NCI-H187 treated with DMSO at 0.1 percent for 48 hours (cell line): ENCODE measurements at places on chromosomes 4 and X.

GRCh38 chr4:53847965-53848364 lies 216.4 kb downstream of the CHIC2 start:
- DNase-seq: no peak

GRCh38 chr4:46648088-46648744 lies 258.3 kb upstream of the GABRA2 start:
- DNase-seq: no peak

DNA sequence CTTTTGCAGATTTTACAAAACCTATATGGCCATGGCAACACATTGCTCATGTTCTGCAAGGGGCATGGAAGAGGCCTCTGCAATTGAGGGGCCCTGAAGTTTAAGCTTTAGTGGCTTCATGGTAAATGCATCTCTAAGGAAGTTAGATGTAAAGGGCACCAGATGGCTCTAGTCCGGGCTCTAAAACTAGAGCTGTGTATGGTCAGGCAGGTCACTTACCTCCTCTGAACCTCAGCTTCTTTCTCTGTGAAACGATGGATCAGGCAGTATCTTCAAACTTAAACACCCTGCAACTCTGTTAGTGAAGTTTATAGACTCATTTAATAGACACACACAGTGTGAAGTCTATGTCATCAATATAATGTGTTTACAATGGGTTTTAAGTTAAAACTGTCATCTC lies 10.0 kb downstream of the MAGEB17 start:
- no peak for DNase-seq

DNA sequence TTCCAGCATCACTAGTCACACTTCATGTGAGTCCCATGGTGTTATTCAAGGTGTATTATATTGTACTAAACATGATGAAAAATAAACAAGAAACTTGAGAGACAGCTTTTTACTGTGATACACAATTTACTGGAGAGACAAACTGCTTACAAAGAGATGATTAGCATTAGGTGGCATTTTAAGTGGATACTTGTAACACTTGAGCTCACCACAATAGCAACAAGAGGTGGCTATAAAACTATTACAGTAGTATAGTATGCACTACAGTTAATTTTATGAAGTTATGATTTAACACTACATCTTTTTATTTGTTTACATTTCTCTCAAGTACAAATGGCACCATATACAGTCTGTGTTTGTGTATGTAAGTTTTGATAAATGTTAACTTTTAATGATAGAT lies 246.6 kb downstream of the PARM1 start:
- peak; percentile 53 for DNase-seq

DNA sequence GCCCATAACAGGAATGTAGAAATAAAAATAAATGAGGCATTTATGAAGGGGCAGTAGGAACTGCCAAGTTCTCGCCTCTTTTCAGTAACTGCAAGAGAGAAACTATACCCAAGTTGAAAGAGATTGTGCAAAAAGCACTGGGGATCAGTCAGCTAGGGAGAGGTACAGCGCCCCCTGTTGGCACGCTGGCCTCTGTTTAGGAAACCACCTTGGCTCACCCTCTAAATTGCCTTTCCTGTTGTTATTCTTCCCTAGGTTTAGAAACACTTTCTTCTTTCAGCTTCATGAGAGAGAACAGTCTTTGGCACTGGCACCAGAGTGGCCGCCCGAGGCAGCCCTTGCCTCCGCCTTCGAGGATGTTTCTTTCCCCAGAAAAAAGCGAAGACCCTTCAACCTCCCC lies 348.5 kb downstream of the MID1IP1 start:
- no peak for DNase-seq

GRCh38 chr4:122739174-122739573 lies 6.7 kb downstream of the BBS12 start:
- DNase-seq: no peak

DNA sequence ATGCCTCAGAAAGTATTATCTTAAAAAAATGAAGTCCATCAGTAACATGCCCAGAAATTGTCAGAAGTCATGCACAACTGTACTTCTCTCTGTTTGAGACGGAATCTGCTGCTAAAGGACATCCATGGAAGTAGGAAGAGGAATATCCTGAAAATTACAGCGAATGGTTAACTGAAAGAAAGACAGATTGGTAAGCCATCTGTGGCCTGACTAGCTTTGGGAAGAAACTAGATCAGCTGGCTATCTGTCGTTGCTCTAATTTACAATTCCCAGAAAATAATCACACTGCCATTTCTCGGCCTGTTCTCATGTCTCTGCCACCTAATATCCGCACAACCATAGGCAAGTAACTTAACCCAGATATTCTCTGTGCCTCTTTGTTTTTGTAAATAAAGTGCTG lies 496.5 kb downstream of the PCDH19 start:
- no peak for DNase-seq

DNA sequence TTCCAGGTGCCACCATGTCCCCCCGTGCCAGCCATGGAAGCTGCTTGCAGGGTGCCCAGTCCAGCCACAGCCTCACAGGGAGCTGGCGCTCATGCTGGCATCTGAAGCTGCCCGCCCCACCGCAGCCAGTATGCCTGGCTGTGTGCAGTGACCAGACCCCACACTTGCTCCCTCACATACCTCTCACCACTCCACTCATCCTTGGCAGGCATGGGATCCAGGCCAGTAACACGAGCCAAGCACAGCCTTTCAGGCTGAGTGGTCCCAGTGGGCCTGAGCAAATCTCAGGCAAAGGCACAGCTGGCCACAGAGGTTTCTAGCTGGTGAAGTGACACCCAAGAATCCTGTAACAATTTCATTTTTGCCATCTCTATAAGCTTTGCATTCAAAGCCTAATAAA lies 48.4 kb upstream of the SEC24B start:
- DNase-seq: no peak

- no peak for DNase-seq
Measured at GRCh38 chr4:94940520-94940908, 182.8 kb downstream of the BMPR1B start.

GRCh38 chr4:80033581-80033980 lies 39.4 kb downstream of the ANTXR2 start:
- DNase-seq: no peak

DNA sequence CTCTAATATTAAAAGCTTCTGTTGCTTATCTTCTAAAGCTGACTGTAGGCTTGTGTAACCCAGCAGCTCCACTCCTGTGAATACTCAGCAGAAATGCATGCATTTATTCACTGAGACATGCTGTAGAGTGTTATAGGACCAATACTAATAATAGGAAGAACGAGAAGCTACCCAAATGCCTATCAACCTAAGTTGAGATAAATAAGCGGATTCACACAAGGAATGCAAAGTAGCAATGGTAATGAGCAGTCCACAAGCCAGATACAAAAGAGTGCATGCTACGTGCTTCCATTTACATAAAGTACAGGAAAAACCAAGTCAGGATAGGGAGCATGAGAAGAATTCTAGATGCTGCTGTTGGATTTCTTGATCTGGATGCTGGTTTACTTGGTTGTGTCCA lies 155.9 kb downstream of the AASDH start:
- DNase-seq: no peak

DNA sequence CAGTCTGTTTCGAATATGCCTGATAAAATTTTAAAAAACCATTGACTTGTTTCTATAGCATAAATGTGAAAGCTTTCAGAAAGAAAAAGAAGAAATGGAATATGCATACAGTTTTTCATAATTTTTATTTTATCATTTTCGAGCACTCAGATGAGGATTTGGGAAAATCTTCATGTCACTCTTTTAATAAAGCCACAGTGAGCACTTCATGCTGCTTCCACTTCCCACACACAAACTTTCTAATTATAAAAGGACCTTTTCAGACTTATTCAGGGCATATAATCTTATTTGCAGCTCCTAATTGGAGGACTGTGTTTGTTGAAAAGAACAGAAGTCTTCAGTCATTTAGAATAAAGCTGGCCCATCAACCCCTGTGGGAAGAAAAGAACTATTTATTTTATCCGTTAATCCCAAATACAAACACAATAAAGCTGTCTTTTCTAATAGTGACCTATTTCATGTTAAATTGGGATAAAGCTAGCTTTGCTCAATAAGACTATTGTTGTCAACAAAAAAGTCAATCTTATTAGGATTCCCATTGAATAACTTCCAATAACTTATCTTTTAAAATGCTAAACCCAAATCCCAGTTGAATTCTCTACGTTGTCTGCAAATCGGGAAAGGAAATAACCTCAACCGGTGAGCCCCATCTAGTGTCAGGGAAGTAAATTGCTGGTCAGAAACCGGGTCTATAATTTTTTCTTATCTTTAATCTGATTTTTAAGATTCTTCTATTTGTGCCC lies 211.5 kb downstream of the PDGFRA start:
- DNase-seq: no peak

DNA sequence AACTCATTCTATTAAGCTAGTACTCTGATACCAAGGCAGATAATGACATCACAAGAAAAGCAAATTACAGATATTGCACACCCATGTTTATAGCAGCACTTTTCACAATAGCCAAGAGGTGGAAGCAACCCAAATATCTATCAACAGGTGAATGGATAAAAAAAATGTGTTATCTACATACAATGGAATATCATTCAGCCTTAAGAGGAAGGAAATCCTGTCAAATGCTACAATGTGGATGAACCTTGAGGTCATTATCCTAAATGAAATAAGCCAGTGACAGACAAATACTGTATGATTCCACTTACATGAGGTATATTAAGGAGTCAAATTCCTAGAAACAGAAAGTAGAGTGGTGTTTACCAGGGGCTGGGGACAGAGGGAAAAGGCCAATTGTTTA lies 14.3 kb downstream of the FABP2 start:
- no peak for DNase-seq

DNA sequence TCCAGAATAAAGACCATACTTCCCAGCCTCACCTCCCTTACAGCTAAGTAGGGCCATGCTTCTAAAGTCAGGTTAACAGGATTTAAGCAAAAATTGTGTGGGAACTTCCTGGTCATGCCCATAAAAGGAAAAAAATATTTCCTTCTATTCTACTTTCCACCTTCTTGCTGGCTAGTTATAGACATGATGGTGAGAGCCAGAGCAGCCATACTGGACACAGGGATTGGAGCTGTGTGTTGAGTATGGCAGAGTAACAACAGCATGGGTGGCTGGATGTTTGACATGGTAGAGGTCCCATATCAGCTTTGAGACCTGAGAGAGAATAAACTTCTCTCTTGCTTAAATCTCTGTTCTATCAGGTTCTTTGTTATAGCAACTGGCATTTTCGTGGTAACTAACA lies 15.1 kb upstream of the CBR4 start:
- DNase-seq: no peak

- DNase-seq: no peak
Measured at GRCh38 chr4:94551643-94552564, 100.2 kb downstream of the PDLIM5 start.

DNA sequence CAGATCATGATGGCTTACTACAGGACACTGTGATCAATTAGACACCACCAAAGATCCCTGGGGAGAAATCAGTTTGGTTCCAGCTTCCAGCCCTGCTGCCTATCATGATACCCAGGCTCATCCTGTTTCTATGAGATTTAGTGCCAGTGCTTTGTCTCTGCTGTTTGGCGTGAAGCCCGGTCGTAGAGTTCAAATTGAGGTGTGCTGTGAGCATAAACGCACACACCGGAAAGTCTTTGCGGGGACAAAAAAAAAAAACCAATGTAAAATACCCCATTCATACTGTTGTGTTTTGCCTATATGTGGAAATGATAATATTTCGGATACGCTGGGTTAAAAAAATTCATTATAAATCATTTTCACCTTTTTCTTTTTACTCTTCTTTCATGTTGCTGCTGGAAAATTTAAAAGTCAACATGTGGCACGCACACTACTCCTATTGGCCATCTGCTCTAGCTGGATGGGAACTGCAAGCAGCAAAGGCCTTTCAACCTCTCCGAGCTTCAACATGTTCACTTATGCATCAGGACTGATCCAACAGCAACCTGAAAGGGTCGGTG lies 607 bp upstream of the DKC1 start:
- no peak for DNase-seq

DNA sequence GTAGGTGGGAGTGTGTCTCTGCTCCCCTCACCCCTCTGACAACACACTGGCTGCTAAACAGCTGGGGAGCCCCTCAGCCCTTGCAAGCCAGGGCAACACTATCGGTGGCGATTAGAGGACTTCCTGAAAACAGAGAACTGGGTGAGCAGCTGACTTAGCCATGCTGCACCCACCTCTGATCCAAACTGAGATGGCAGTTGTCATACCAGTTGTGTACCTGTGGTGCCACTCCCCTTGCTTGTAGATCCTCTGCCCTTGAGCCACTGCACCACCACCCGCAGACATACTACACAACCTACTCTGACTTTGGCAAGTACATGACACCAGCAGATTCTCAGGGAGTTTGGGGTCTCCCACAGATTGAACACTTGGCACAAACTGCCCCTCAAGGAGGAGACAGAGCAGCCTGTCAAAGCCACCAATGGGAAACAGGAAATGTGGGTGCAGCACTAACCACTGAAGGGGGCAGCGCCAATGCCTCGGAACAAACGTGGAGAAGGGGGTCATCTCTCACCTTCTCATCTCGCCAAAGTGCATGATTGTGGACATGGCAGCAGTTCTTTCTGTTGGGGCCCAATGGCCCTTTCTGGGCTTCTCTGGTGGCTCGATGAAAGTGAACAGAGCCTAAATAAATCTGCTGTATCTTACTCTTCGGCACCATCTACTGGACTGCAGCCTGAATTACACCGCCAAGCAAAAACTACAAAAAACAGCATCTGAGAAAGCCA lies 119.8 kb downstream of the NEK1 start:
- DNase-seq: no peak

GRCh38 chr4:2630556-2631273 lies 94.3 kb downstream of the FAM193A start:
- no peak for DNase-seq

DNA sequence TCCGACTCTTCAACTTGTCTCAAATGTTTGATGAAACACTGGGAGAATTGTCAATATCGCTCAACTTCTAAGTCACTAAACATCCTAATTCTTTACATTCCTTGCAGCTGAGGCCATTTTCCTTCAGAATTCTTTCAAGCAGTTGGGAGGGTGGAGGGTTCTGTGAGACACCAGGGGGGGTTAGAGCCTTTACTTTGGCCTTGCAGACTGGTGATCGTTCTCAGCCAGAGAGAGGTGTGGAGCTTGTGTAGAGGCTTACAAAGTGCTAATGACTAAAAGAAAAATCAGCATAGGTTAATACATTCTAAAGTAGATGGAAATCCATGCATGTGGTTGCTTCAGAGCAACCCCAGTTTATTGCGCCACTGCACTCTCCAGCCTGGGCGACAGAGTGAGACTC lies 21.3 kb upstream of the SOX3 start:
- DNase-seq: no peak
